ENCODE measurements at places on chromosomes 3 and 15.

DNA sequence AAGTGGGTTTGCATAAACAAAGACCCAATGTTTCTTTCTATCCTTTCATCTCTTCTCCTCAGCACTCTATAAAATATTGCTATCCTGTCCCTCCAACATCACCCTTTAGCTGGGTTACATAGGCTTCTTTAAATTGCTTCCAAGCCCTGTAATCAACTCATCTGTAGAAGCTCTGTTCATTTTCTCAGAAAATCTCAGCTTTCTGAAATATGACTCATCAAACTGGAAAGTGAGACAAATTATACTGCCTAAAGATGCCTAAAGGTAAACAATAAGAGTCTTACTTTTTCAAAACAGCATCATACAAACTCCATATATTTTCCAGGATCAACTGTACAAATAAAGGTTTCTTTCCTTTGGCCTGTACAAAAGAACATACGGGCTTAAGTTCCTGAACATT lies 33.8 kb downstream of the EFL1 start:
- no peak for ATAC-seq

GRCh38 chr15:93020976-93021772 lies 67.8 kb downstream of the RGMA start:
- ATAC-seq = no peak

- ATAC-seq = no peak
Observed at GRCh38 chr3:43307226-43307625, 20.9 kb downstream of the SNRK start.

DNA sequence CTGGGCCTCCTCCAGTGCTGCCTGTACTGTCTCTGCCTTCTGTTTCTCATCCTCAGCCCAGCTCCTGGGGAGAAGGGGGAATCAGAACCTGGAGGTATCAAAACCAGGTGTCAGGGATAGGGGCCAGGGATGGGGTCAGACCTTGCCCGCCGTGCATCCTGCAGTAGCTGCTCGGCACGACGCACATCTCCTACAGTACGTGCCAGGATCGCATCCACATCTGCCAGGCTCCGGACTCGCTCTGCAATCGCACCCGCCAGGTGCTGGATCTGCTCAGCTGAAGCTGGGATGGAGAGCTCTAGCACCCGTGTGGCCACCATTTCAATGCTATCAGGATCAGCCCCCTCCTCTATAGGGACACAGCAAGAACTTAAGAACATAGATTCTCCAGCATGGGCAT lies 1.4 kb upstream of the USP19 start:
- no peak for ATAC-seq

DNA sequence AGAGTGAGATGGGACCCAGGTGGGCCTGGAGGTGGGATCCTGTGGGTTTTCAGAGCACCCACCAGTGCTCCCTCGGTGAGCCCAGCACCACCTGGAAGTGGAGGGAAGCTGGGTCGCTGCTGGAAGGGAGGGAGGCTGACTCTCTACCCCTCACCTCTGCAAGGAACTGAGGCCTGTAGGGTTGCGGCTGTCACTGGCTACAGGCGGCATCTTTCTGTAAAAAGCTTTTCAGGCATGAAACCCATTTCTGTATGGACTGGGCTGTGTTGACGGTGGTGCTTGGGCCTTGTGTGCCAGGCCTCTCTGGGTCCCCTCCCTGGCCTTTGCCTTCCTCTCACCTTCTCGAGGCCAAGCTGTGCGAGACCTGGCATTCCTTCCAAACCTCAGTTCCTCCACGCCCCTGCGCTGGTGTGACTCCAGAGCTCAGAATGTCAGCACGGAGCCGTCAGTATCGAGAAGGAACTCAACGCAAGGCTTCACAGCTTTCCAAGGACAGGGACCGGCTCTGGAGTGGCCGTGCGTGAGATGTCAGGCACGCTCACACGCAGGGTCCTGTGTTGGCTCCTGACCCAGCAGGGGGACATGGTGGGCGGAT lies 16.6 kb downstream of the ABTB1 start:
- ATAC-seq = no peak

Measured in gastroesophageal sphincter (tissue), 4 donors.